ENCODE measurements at places on chromosomes 11 and 22.

DNA sequence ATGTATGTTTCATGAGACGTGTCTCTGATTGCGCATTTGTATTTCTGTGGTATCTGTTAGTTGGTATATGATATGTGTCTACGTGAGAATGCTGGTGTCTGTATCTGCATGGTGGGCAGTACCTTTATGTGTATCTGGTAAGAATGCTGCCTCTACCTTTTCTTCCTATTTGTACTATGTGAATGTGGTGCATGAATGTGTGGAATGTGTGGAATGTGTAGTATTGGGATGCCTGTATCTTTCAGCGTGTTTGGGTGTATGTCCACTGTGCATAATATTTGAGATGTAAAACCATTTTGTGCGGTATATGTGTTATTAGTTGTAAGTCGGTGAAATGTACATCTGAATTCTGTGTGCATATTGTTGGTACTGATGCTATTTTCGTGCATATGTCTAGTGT lies 2.3 kb upstream of the OR51E1 start:
- no peak for DNase-seq

DNA sequence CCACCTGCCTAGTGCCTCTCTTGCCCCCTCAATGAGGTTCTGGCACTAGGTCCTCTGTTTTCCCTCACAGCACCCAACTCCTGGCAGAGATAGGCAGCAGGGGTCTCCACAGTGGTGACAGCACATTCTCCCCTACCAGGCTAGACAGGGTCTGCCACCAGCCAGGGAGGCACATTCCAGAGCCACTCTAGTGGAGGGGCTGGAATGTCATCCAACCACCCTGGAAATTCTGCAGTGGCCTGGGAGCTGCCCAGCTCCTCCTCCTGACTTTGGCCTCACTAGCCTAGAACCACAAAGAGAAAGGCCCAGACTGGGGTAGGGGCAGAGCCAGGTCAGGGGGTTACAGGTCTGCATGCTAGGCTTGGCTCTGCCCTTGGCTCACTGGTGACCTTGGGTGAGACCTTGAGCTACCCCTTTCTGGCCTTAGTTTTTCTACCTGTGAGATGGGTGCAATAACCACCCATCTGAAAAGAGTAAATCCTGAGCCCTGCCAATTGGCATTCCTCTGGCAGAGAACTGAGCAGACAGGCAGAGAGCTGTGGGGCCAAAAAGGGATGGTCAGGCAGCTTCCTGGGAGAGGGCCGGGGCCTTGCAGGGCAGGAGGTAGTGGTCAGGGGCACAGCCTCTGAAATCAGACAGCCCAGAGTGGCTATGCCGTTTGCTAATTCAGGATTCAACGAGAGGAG lies 7.1 kb downstream of the P2RY2 start:
- no peak for DNase-seq

DNA sequence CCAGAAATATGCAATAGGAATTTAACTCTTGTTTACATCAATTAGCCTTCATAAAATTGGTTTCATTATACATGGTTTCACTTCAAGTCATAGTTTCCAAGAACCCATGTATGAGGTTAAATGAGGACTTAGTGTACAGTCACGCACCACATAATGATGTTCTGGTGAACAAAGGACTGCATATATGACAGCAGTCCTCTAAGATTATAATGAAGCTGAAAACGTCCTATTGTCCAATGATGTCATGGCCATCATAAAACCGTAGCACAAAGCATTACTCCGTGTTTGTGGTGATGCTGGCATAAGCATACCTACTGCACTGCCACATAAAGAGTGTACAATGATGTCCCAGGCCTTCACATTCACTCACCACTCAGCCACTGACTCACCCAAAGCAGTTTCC lies 31.1 kb downstream of the SMCO4 start:
- DNase-seq: no peak

GRCh38 chr22:31106001-31106571 lies 1.3 kb downstream of the SELENOM start:
- DNase-seq: no peak

GRCh38 chr22:17272511-17272991 lies 53.3 kb upstream of the ADA2 start:
- no peak for DNase-seq

DNA sequence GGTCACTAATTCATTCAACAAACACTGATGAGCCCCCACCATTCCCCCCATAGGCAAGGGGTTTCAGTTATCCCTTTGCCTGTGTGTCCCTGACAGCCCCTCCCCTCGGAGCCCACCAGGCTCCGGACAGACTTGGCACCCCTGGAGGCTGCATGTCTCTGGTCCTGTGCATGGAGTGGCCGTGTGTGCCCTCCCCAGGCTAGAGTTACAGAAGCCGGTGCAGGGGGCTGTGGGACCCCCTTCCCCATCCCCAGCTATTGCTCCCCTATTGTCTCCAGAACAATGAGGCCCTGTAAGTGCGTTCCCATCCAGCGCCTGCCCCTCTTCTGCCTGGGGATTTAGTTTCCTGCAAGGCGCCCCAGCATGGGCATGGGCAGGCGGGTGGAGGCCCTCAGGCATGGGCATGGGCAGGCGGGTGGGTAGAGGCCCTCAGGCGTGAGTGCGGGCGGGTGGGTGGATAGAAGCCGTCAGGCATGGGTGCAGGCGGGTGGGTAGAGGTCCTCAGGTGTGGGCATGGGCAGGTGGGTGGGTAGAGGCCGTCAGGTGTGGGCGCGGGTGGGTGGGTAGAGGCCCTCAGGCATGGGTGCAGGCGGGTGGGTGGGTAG lies 1.5 kb downstream of the MUC2 start:
- DNase-seq: no peak

DNA sequence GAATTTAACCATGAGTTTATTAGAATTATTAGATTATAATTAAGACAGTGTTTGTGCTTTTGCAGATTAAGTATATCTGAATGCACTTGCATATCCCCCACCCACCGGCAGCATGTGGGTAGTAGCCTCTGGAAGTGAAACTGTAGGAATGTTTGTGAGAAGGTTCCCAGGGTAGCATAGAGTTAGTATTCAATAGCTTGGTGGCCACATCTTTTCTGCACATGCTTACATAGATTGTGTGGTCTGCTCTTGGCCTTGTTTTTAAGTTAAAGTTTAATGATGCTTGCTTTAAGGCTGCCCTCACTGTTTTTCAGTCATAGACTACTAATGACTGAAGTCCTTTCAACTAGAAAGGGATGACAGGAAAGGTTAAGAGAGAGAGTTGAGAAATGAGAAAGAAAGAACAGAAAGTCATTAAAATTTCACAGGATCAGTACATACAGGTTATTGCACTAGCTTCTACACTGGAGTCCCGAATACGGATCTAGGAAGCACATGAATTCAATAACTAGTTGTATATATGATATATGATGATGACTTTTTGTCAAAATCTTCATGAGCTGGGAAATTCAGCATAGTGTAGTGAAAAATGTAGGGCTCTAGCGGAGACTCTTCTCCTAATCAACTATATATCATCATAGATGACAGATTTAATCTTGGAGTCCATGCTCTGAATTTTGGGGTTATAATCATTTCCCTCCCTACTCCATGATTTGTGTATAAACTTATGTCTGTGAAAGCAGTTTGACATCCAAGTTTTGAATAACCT lies 137.1 kb downstream of the ARHGAP42 start:
- DNase-seq: no peak

DNA sequence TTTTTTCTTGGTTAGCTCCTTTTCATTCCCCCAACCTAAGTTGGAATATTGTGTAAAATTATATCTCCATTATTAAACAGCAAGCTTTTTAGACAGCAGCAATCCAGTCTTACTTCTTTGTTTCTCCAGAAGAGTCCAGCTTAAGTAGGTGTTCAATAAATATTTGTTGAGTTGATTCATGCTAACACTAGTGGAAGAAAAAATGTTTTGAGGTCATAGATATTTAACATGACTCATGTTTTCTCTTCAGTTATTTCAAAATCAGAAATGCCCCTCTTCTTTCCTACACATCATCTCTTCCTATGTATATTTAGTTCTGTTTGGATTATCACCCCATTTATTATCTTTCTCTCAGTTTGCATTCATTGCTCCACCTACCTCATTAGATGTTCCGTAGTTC lies 20.3 kb downstream of the CCDC83 start:
- no peak for DNase-seq

- DNase-seq: no peak
These were observed 1.7 kb upstream of the PLAAT2 start for GRCh38 chr11:63564784-63565350.

Measured in frontal cortex (tissue), 4 donors.